ENCODE measurements at places on chromosomes 1 and 21.
A peak's percentile ranks its signal among the peaks of the same experiment; 100 is the strongest.

DNA sequence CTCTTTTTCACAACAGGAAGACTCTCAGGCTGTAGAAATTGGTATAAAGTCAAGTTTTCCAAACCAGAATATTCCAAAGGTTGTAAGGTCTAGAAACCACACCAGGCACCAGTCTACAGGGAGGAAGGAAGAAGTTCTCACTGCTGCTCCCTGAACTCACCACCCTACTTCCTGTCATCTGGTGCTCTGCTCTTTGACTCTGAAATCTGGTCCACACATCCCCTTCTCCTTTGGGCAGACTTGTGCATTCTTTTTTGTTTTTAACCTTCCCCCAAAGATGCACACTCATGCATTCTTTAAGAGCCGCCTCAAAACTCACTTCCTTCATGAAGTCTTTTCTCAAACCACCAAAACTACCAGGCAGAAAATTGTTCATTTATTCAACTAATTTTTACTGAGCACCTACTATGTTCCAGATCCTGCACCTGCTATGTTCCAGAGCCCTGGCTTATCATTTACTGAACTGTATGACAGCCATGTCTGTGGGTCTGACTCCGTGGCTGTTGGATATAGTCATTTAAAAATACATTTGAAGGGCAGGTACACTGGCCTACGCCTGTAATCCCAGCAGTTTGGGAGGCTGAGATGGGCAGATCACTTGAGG is 30.1 kb upstream of the EPS15 start:
- no peak for DNase-seq

DNA sequence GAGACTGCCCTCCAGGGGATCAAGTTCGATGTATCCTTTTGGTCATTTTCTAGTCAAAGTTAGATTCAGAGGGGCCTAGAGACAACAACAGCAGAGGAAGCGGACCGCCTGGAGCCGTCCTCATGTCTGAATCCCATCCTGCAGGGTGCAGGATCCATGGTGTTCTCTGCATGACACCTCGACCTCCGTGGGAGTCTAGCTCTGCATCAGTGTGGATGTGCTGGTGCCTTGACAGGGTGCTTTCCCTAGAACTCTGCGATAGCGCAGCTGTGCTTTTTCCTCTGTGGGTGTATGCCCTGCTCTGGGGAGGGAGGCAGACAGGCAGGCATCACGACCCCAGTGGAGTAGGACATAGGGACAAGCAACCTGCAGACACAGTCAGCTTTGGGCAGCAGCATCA is 48.2 kb upstream of the A3GALT2 start:
- DNase-seq, result no peak

DNA sequence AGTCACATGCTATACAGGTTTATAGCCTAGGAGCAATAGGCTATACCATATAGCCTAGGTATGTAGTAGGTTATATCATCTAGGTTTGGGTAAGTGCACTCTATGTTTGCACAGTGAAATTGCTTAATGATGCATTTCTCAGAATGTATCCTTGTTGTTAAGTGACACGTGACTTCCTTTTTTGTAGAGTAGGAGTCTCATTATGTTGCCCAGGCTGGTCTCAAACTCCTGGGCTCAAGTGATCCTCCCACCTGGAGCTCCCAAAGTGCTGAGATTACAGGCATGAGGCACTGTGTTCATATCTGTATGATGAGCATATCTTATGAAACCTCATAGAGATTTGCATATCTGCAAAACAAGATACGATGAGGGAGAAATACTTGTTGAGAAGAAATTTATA is 13.8 kb upstream of the ABCB10 start:
- no peak for DNase-seq

DNA sequence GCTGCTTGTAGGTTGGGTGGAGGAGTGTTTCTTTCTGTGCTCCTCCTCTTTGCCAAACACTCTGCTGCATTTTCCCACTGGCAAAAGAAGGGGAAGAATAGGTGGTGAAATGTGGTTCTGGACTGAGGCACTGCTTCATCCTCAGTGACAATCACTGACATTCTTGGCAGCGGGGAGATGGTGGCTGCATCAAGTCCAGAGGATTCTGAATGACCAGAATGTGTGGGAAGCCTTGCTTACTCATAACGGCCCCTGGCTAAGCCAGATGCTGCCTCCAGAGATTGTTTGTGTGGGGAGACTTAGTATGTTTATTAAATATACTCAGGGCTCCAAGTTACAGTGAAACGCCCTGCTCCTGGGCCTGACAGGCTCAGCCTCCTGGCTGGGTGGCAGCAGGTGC is 160.3 kb downstream of the CACNA1E start:
- no peak for DNase-seq

- DNase-seq, result no peak
These were observed 15.3 kb downstream of the AGPAT3 start for GRCh38 chr21:43880111-43880985.

DNA sequence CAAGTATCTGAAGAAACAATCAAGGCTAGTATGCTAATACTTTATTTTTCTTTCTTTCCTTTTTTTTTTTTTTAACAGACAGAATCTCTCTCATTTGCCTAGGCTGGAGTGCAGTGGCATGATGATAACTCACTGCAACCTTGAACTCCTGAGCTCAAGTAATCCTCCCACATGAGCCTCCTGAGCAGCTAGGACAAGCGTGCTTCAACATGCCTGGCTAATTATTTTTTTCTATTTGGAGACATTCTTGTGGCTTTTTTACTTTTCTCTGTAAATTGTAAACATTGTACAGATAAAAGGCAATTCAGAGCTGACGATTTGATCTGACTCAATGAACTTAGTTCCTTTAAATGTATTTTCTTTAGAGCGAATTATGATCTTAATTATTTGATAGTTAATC is 41.4 kb downstream of the CCDC18 start:
- DNase-seq, result no peak

- no peak for DNase-seq
These were observed 55.2 kb upstream of the PTGS2 start for GRCh38 chr1:186735463-186735862.

- no peak for DNase-seq
These were observed 5.3 kb downstream of the GPR37L1 start for GRCh38 chr1:202127836-202128622.

DNA sequence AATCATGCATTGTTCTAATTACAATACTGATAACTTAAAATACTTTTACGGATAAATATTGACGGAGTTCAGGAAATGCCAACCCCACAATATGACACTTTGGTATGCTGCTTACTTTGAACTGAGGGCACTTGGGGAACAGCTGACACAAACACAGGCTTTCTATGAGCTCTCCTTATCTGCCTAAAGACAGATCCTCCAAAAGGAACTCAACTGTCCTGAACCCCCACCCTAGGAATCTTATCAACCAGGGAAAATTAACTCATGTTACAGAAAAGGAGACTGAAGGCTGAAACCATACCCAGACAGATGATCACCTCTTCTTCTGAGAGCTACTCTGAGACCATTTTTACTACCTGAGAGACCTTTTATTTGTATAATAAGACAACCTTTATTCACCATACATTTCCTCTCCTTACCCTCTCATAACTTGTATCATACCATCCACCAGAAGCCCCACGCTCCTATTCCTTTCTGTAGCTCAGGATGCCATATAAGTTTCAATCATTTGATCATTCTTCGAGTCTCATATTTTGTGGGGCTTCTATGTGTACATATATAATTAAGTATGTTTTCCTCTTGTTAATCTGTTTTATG is 239.5 kb downstream of the FAF1 start:
- no peak for DNase-seq

GRCh38 chr1:64983110-64983509 is 16.8 kb upstream of the JAK1 start:
- peak; percentile 19 for DNase-seq
